ENCODE measurements at places on chromosomes 2 and 18.

DNA sequence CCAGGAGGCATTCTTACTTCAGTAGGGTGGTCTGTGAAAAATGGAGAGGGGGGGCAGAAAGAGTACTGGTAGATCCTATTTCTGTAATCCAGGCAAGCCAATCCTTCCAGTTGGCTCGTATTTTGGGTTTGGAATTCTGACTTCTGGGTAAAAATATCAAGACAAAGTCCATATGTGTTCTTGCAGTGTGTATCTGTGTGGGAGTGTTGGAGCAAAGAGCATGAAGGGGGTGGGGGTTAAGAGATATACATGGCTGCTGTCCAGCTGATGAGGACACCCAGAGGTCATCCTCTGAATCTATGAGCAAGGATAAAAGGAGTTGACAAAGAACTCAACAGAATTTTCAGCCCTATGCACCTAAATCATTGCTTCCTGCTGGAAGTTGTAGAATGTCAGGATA lies 375.8 kb upstream of the PIK3C3 start:
- DNase-seq, result no peak

GRCh38 chr2:109157563-109158105 lies 28.6 kb downstream of the SH3RF3 start:
- DNase-seq, result peak; percentile 76

DNA sequence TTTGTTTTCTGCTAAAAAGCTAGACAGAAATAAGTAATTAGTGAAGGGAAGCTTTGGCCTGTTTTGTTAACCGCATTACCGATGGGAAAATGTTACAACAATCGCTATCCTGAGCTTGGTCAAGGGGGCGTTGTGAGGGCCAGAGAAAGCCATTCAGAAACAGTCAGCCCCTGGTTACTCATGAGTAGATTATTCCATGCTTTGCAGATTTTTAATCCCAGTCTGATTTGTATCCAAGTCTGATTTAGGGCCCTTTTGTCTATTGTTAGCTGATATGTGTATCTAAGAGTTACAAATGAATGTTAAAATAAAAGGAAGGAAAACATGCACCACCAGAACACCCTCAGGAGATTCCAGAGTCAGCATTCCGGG lies 99.1 kb downstream of the PRPF40A start:
- DNase-seq, result no peak

DNA sequence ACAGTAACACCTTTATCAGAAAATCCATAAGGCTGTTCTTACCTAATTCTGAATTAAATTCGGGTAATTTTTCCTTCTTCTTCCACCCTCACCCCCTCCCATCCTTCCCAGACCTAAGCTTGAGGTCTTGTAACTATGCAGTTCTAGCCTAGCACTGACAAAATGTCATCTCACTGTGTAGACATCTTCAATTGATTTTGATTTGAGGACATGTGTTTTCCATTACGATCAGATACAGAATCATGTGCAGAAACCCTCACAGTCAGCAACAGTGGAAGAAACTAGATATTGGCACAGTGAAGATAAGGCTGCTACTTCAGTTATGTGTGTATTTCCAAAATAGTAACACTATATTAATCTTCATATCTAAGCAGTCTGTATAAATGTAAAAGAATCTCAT lies 244.6 kb downstream of the THSD7B start:
- no peak for DNase-seq

DNA sequence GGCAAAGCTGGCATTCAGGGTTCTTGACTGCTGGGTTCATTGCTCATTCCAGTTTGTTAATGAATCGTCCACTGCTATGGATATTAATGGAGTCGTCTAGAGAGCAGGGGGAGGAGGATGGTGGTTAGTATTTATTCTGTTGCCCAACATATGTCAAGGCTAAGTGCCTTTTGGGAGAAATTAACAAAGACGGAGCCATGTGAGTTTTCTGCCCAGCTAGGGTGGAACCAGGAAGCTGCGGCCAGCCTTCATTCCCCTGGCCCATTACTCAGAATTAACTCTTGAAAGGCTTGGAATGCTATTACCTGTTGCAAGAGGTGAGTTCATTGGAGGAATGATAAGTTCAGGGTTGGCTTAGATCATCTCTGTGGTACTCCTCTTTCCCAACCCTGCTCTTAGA lies 19.3 kb downstream of the IGFBP2 start:
- DNase-seq, result no peak

- DNase-seq, result no peak
These were observed 189.1 kb downstream of the UBE2E3 start for GRCh38 chr2:181169503-181169902.

DNA sequence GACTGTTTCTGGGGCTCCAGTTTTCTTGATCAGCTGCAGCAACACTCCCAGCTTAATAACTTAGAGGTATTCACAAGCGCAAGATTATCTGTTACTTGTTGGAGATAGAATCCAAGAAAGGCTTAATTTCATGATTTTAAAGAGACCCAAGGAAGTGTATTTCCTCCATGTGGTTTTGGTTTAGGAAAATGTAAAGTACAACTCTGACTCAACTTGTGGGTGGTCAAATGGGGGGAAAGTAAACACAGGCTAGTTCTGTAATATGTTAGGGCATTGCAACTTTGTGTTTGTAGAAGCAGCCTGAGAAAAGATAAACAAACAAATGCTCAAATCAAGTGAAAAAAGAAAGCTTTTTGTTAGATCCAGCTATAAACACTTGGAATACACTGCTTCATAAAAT lies 90.1 kb upstream of the COL3A1 start:
- no peak for DNase-seq

DNA sequence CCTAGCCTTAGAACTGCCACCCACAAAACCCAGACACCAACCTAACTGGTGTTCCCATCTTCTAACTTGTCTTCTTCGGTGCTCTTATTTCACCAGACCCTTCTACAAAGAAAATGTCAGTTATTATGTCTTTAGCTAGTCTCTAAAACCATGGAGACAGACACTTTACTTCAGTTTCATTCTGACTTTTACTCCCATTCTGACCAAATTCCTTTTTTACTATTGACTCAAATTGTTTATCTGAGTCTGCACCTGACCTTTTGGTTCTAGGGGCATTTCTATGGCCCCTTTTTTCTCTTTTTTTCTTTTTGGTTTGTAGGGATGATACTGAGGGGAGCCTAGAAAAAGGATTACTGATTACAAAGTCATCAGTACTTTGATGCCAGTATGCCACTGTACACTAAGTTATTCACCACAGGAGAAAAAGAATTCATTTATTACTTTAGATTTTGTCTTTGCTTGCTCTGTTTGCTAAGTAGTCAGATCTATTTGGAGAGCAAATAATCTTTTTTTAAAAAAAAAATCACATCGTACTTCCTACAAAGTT lies 6.8 kb upstream of the SLC1A4 start:
- DNase-seq, result no peak

- no peak for DNase-seq
These were observed 25.2 kb downstream of the SIX2 start for GRCh38 chr2:44983836-44984604.

DNA sequence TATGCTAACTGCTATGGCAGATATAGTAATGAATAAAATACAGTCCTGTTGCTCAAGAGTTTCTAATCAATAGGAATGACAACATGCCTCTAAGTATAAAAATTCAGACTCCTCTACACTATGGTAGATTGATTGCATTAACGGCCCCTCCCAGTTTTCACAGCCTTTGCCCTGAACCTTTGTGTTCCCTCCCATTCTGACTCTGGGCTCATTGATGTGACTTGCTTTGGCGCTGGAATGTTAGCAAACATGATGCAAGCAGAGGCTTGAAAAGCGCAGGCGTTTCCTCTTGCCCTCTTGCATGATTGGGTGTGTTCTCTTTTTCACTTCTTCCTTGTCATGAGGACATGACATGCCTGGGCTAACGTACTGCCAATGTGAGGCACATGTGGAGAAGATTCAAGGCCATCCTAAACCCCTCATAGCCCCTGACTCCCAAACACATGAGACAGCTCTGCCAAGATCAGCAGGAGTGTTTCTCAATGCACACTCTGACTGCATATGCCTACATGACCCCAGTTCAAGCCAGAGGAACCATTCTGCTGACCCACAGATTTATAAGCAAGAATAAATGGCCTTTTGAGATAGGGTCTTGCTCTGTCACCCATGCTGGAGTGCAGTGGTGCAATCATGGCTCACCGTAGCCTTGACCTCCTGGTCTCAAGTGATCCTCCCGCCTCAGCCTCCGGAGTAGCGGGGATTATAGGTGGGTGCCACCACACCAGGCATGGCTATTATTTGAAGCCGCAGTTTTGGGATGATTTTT lies 49.7 kb upstream of the CD28 start:
- DNase-seq, result no peak

DNA sequence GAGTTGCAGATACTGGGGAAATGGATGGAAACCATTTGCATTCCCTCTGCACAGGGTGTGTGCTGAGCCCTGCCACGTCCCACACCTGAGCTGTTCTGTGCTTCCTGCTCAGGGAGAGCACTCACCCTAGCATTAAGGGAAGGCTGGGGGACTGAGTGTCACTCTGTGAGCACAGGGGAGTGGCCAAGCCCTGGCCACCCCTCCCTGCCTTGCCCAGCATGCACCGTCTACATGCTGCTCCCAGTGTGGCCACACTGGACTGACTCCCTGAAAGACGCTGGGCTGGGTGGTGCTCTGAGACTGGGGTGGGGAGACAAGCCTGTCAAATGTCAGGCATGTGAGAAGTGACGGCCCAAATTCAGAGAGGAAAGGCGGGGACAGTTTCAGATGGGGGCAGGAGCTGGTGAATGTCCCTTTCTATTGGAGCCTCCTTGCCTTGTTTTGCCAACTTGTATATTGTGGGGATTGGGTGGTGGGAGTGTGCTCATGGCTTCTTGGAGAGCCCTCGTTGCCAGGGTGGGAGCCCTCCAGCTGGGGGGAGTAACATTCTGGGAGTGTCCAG lies 298.4 kb upstream of the HS6ST1 start:
- DNase-seq, result no peak

DNA sequence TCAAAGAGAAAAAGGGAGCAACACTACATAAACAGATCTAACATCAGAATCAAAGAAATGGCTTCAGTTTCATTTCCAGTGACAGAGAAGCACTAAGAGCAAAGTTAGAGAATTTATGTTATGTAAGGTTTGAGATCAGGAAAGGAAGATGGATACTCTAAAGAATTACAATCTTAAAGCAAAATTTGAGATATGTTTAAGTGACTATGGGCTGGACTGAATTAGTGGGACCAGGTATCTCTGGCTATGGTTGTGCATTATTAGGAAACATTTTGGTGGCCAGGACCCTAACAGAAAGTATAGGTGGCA lies 208.2 kb downstream of the CCDC178 start:
- no peak for DNase-seq

DNA sequence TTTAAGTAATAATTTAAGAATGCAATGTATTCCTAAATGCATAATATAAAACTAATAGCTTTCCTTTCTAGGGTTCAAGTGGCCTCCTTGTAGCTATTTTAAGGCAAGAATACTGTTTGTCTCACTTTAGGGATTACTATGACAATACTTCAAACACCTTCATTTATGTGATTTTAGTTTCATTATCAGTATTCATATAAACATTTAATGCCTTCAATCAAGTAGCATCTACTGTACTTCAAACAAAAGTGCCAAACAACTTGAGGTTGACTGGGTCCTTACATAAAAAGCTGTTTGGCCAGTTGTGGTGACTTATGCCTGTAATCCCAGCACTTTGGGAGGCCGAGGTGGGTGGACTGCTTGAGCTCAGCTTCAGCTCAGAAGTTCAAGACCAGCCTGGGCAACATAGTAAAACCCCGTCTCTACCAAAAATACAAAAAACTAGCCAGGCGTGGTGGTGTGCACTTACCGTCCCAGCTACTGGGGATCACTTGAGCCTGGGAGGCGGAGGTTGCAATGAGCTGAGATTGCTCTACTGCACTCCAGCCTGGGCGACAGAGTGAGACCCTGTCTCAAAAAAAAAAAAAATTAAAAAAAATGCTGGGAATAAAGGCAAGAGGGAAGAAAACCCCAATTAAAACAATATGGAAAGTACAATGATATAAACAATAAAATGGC lies 9.3 kb downstream of the MEX3C start:
- no peak for DNase-seq

- no peak for DNase-seq
These were observed 12.8 kb downstream of the COX7A2L start for GRCh38 chr2:42348113-42348805.

GRCh38 chr2:54897420-54898310 lies 152.6 kb downstream of the RTN4 start:
- DNase-seq, result no peak

DNA sequence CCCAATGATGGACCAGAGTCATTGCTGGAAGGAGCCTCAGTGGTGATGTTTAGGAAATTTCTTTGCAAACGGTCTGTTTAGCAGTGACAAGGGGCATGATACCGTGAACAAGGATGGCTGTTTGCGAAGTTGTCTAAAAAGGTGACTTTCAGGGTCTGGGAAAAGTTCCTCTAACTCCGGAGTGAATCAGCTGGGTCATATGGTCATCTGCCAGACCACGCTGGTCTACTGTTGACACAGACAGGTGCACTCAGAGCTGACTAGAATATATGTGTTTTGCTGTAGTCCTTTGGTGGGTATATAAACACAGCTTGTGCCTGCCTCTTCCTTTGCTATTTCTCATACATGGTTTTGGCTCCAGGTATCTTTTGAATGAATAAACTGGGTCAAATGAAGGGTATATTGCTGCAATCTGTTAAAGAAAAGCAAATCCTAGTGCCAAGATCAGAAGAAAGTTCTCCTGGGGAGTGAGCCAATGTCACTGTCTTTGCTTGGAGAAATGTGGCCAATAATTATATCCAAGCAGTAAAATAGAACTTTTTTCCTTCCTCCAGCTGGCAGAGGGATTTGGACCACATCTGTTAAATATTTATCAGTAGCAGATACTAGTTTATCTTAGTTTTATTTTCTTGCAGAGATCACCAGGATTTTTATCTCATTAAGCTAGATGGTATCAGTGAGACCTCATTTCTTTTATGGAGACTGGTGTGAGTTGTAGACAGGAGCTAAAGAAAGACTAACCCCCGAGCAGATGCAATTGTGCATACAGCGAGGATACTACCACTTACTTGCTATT lies 286.0 kb downstream of the TRIB2 start:
- no peak for DNase-seq

DNA sequence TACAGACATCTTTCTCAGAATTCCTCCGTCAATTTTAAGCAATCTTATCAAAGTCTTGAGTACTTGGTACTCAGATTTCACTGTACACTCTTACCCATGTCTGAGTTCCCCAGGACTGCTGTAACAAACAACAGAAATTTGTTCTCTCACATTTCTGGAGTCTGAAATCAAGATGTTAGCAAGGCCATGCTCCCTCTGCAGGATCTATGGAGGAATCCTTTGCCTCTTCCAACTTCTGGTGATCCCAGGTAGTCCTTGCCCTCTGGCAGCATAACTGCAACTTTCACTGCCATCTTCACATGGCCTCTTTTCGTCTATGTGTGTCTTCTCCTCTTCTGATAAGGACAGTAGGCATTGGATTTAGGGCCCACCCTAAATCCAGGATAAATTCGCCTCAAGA lies 17.1 kb upstream of the CACNB4 start:
- no peak for DNase-seq

- no peak for DNase-seq
These were observed 3.1 kb downstream of the SPOPL start for GRCh38 chr2:138504546-138505235.

GRCh38 chr2:21047141-21048009 lies 3.5 kb upstream of the APOB start:
- DNase-seq, result no peak

Data from D721Med (cell line).